Thyroid gland (tissue), 4 donors: ENCODE measurements at places on chromosomes 12 and 14. TPM values are rescaled to one million over a fixed set of nuclear protein-coding genes. Genes with fewer than 3 reads are reported as not detected.

The IFNG gene
- total RNA-seq = not detected

The GPR137C gene
- total RNA-seq = 1.3 TPM

The APOLD1 gene
- 72.7 TPM for total RNA-seq

The CLEC4D gene
- total RNA-seq = not detected

The BDKRB2 gene
- 6.8 TPM for total RNA-seq

The CSRP2 gene
- total RNA-seq = 54.6 TPM

The CLEC2A gene
- total RNA-seq = not detected

The MYH6 gene
- not detected for total RNA-seq

The CLEC1B gene
- not detected for total RNA-seq

The FGF6 gene
- total RNA-seq = not detected

The CCDC60 gene
- not detected for total RNA-seq

The CHGA gene
- 2.4 TPM for total RNA-seq

The INHBE gene
- total RNA-seq = not detected

The P3H3 gene
- total RNA-seq = 27.9 TPM

The MORN3 gene
- total RNA-seq = 2.3 TPM

The PLD4 gene
- not detected for total RNA-seq

The TAS2R9 gene
- total RNA-seq = not detected

The KRT79 gene
- not detected for total RNA-seq

The PLA2G1B gene
- not detected for total RNA-seq

The P2RX4 gene
- 53.1 TPM for total RNA-seq
